NCI-H69 (cell line): ENCODE measurements at places on chromosomes 6 and 20.

DNA sequence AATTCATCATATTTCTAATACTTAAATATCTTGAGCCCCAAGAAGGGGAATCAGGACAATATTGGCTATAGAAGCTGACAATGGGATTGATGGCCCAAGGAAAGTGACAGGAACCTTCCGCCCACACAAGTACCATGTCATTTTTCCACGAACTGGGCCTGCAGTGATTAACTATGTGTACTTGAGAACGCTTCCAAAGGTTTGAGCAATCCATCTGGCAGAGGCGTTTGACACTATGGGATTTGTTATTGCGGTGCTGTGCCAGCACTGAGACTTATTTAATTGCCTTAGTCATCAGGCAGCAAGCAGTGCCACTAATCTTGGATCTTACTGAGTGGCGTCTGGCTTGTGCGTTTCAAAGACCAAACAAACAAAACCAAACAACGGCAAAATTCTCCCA lies 135.6 kb upstream of the UST start:
- no peak for DNase-seq

DNA sequence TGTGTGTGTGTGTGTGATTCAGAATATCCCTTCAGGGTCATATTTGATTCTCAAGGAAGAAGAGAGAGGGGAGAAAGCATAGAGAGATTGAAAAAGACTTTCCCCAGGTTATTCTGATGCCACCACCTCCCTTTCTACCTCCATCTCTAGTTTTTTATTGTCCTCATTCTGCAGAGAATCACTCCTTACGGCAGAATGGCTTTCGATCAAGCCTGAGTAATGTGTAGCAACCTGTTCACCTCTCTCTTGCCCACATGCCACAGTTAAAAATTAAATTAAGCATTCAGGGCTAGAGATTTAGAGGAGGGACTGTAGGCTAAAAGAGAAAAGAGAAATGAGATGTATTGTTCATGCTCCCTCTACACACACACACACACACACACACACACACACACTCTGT lies 18.1 kb downstream of the KLHL32 start:
- no peak for DNase-seq

GRCh38 chr6:28812778-28813569 lies 110.8 kb downstream of the TRIM27 start:
- DNase-seq, result no peak

DNA sequence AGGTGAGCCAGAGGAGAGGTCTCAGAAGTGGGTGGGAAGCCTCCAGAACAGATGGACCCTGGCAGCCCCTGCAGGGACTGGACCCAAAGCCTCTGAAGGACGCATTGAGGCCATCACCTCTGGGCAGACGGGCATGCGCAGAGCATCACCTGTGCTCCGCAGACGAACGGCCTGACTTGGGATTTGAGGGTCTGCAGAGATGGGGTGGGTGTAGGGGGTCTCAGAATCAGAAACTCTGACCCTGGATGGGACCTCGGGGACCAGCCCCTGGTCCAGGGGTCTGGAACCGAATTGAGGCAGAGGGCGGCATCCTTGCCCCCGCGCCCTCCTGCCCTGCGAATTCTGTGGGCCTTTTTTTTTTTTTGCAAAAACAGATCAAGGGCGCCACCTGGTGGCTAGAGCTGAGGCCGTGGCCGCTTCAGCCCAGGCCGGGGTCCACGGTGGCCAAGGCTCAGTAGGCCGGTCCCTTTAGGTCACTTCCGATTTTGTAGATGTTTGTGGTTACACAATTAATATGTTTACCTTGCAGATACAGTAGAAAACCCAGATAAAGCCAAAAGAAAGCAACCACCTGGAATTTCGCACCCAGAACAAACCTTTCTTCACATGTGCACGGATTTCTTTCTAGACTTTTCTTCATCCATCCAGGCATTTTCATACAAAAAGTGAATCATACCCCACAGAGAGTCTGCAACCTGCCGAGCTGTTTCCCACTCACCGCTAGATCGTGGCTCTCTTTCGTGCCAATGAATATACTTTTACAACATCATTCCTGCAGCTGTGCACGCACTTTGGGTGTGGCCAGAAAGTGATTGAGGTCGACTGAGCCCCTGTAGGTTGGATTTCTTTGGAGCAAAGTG lies 25.9 kb downstream of the ZBP1 start:
- peak; percentile 21 for DNase-seq

DNA sequence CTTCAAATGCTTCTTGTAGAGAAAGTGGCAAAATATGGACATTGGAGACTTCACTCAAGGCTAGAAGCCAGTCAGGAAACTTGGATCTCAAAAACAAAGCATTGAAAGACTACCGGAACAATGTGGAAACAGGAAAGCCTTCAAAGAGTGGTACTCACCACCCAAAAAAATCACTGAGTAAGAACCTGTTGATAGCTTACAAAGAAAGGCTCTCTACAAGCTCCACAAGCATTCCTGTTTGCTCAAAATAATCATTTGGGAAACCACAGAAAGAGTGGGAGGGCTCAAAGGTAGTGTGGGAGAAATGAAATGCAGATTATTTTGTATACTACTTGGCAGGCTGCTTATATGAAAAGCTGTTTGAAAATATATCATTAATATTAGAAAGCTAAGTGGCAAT lies 9.5 kb upstream of the DST start:
- DNase-seq, result peak; percentile 49

DNA sequence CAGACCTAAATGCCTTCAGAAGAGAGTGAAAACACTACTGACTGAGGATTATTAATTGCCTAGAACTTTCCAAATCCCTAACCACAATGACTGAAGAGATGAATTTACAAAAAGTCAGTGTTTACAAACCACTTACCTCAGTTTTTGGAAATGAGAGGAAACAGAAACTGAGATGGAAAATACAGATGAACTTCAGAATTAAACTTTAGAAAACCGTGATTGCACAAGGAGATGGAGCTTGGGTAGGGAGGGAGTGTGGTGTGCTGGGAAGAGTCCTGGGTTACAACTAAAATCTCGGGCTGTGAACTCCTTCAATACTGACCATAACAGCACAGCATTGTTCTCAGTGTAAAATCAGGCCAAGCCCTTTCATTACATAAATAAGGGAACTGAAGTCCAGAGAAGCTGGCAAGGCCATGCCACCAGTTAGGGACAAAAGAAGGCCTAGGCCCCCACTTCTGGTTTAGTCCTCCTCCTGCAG lies 4.0 kb downstream of the ELMO2 start:
- no peak for DNase-seq

DNA sequence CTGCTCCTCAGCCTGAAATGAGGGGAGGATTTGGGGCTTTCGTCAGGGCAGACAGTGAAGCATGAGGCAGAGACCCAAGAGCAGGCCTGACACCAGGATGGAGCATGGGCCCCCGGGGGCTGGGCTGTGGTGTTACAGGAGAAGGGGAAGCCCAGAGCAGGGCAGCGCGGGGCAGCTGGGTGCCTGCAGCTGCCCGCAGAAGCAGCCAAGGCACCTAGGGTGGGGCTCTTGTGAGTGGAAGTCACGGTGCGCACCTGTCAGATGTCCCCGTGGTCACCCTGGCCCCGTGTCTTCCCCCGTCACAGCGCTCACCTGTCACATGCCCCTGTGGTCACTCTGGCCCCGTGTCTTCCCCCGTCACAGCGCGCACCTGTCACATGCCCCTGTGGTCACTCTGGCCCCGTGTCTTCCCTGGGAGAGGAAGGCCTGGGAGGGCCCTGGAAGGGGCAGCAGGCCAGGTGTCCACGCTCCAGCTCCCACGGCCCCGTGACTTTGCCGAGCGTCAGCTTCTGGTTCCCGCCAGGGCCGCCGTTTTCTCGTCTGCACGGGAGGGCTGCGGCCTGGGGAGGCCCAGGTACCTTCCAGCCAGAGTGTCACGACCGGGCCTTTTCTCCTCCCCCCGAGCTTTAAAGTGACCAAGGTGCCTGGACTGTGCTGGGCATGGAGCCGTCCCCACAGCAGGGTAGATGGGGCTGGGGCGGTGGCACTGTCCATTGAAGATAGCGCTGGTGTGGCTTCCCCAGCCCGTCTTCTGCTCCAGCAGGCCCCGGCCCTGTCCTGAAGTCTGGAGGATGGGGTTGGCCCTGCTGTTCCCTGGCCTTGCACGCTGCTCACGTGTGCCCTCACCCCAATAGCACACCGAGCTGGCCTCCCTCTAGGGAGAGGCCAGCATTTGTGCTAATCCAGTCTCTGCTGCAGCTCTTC lies 9.4 kb downstream of the ARFGAP1 start:
- DNase-seq, result no peak

DNA sequence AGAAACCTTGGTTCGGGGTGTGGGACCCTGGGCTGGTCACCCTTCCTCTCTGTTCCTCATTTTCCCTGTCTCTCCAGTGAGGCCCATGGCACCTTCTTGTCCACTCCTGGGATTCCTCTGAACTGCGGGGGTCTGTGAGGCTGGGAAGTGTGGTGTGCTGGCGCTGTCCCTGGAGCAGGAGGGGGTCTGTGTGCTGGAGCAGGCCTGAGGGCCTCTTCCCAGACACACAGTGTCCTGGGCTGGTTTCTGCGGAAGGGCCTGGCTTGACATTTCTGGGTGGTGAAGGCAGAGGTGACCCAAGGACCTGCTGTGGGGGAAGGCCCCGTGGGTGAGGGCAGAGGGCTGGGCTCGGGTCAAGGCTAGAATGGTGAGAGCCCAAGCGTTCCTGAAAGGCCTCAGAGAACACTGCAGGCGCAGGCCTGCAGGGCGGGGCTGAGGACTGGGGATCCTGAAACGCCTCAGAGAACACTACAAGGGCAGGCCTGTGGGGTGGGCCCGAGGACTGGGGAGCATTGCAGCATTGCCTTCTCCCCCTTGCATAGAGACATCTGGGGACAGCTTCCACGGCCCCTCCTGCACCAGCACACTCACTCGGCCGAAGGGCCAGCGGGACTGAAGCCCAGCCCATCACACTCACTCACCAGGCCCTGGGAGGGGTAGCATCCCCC lies 10.6 kb upstream of the BAK1 start:
- DNase-seq, result no peak

GRCh38 chr6:165704045-165704748 lies 41.2 kb upstream of the PDE10A start:
- no peak for DNase-seq

- DNase-seq, result peak; percentile 71
Observed at GRCh38 chr6:79373246-79373645, 138.8 kb upstream of the HMGN3 start.

DNA sequence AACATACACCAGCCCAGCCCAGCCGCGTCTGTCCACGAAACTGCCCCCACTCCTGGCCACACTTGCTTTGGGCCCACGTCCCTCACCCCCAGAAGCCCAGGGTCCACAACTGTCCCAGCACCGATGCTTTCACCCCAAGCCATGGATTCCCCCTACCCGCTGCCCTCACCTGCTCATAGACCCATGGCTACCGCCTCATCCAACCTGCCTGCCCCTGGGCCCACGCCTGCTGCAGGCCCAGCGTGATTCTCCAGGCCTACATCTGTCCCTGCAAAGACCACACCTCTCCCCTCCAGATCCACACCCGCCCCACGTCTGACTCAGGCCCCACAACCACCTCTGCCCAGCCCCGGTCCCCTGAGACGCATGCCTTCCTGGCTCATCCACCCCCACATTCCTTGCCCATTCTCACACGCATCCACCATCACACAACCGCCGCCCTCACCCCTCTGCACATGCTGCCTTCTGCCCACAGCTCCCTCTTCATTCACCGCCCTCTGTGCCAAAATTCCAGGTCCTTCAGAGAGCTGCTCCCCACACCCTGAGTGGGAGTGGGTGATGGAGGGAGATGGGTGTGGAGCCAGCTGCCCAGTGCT lies 86.7 kb downstream of the GRM4 start:
- peak; percentile 28 for DNase-seq

DNA sequence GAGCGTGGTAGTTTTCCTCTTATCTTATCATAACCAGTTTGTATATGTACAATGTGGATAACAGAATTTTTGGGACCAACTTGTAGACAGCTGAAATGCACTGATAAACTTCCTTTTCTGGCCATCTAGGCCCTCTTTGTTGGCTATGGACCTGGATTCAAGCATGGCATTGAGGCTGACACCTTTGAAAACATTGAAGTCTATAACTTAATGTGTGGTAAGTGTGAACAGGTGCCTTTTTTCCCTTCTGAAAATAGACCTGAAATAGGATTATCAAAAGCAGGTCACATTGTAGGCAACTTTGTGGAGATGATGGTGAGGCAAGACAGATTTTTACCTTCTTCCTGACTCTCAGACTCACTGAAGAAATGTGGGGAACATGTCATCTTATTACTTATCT lies 67.8 kb downstream of the ENPP1 start:
- DNase-seq, result no peak

GRCh38 chr6:29743568-29743967 lies 20.3 kb downstream of the HLA-F start:
- DNase-seq, result no peak

GRCh38 chr20:50032955-50033666 lies 50.3 kb downstream of the SNAI1 start:
- no peak for DNase-seq

DNA sequence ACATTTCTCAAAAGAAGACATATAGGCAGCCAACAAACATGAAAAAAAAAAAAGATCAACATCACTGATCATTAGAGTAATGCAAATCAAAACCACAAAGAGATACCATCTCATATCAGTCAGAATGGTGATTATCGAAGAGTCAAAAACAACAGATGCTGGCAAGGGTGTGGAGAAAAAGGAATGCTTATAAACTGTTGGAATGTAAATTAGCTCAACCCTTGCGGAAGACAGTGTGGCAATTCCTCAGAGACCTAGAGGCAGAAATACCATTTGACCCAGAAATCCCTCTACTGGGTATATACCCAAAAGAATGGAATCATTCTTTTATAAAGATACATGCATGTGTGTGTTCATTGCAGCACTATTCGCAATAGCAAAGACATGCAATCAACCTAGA lies 303.8 kb upstream of the THEMIS start:
- DNase-seq, result no peak

DNA sequence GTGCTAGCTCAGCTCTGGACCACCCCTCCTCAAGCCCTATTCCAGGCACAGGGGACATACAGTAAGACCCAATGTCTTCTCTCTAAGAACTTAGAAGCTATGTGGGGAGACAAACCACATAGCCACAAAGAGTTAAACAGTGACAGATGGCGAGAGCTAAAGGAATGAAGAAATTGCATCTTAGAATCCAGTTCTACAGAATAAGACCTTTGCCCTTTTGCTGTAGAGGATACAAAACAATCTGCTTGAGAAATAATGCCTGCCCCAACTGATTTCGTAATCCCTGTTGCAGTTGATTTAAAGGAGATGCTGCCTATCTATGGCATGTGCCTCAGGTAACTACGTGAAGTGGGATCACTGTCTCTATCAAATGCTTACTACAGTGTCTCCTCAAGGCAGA lies 31.2 kb downstream of the TNFRSF21 start:
- peak; percentile 58 for DNase-seq

DNA sequence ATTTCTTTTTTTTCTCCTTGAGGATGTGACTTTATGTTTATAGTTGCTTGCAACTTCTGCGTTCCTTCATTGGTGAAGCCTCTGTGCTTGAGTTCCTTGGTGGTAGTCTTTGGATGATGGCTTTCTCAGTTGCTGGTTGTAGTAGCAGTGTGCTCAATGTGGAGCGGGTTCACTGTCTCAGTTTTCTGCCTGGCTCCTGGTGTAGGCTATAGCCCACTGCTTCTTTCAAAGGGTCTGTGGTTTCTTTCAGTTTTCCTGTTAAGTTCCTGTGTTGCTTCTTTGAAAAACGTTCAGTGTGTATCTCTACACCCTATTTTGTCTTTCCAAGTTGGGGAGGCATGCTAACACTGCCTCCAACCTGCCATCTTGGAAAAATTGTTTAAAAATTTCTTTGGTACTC lies 33.9 kb upstream of the ZBTB24 start:
- DNase-seq, result no peak

GRCh38 chr6:3324262-3324942 lies 65.7 kb downstream of the PSMG4 start:
- DNase-seq, result no peak

GRCh38 chr6:16827627-16828026 lies 66.4 kb upstream of the ATXN1 start:
- DNase-seq, result no peak

GRCh38 chr6:166418691-166419143 lies 36.0 kb upstream of the MPC1 start:
- DNase-seq, result no peak
